ENCODE measurements at places on chromosomes 16 and 17.

GRCh38 chr16:68257906-68258800, 6.2 kb upstream of the SLC7A6 start:
- no peak for DNase-seq

- DNase-seq: no peak
Observed at GRCh38 chr17:78414178-78415162, 36.0 kb downstream of the PGS1 start.

GRCh38 chr17:1398028-1398427, 2.0 kb downstream of the YWHAE start:
- DNase-seq: no peak

GRCh38 chr17:60079401-60080243, 901 bp upstream of the HEATR6 start:
- no peak for DNase-seq

GRCh38 chr16:180101-180675, at the start of gene HBQ1:
TSS of gene HBQ1 (plus strand) at chr16:180459. CDS start at chr16:180487, 28 bp downstream.
- no peak for DNase-seq

DNA sequence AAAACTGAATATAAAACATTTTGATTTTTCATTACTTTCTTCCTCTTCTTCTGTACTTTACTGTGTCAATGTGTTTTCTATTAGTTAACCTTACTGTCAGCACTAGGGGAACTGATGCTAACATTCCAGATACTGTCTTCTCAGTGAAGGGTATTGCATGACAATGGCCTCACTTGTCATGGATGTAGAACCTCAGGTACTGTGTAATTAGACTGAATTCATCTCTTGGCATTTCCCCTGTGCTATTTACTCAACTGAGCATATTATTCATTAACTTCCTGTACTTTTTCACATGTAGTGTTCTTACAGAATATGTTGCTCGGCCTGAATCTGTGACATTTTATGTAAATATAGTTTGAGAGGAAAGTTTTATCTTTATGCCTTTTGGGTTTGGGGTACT, 237.0 kb downstream of the CA10 start:
- DNase-seq: no peak

GRCh38 chr16:13951611-13952010, 31.7 kb downstream of the ERCC4 start:
- no peak for DNase-seq

DNA sequence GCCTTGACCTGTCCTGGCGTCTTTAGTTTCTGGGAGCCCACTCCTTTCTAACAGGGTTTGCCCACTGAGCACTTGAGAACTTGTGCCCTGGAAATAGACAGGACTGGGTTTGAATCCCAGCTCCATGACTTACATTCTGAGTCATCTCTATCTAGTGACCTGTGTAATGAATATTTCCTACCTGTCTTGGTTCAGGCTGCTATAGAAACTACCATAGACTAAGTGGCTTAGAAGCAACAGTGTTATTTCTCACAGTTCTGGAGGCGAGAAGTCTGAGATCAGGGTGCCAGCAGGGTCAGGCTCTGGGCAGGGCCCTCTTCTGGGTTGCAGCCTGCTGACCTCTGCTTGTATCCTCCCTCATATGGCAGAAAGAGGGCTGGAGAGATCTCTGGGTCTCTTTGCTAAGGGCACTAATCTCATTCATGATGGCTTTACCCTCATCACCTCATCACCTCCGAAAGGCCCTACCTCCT, 110.7 kb upstream of the DHX40 start:
- DNase-seq: no peak

DNA sequence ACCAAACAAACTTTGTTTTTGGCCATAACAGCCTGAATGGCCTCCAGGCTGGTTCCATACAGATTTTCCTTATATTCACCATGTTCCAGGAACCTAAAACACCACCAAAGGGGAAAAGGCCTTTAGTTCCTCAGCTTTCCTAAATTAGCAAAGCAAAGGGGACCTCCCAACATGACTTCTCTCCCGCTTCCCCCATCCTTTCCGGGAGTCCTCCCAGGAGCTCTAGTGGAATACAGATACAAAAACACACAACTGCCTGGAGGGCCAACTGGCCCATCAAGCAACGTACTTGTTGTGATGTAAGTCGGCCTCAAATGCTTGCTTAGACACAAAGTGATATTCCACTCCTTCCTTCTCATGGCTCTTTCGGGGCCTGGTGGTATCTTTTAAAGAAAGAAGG, 22.1 kb downstream of the MPP3 start:
- DNase-seq: no peak
